NCI-H1105 (cell line): ENCODE measurements at places on chromosomes 5 and 9.

DNA sequence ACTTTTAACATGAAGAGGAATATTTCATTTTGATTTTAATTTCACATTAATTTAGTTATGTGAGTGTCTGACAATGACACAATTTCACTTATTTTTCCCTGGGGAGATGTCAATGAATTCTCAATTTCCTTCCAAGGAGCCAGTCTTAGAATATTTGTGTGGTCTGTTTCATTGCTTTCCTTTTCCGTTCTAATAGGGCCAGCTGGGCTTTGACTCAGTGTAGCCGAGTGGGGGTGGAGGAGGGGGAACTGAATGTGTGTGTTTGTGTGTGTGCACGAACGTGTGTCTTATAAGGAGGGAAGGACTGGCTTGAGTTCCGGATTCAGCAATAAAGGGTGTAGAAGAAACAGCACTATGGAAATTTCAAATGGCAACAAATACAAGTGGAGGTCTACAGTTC lies 100.0 kb downstream of the BASP1 start:
- no peak for DNase-seq

GRCh38 chr9:95580812-95581761 lies 64.3 kb upstream of the PTCH1 start:
- DNase-seq: no peak

DNA sequence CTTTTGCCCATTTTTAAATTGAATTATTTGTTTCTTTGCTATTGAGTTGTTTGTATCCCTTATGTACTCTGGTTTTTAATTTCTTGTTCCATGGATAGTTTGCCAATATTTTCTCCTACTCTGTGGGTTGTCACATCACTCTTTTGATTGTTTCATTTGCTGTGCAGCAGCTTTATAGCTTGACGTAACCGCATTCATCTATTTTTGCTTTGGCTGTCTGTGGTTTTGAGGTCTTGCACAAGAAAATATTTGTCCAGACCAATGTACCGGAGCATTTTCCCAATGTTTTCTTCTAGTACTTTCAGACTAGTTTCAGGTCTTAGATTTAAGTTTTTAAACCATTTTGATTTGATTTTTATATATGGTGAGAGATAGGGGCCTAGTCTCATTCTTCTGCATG lies 36.2 kb upstream of the ZNF366 start:
- DNase-seq: no peak

GRCh38 chr5:73862796-73863195 lies 236.8 kb downstream of the ARHGEF28 start:
- DNase-seq: no peak

- DNase-seq: no peak
Measured at GRCh38 chr5:174500636-174501035, 223.7 kb upstream of the MSX2 start.

GRCh38 chr5:94276751-94277150 lies 341.7 kb downstream of the KIAA0825 start:
- no peak for DNase-seq

- no peak for DNase-seq
Measured at GRCh38 chr9:124040935-124041816, 29.6 kb downstream of the LHX2 start.

DNA sequence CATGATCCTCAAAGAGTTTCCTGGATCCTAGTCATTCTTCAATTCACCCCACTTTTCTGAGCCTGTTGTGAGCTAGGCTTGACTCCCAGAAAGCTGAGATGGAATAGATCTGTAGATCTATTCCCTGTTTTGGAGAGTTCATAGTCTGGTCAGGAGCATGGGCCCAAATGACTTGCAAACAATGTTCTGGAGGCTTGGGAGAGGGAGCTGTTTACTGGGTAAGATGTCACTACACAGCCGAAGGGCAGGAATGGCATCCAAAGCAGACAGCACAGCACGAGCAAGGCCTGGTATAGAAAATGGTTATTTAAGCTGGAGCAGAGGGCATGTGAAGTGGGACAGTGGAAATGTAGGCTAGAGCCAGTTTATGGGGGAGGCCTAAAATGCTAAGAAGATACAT lies 152.5 kb upstream of the ALDH1B1 start:
- no peak for DNase-seq

GRCh38 chr5:159961176-159962160 lies 45.2 kb downstream of the ADRA1B start:
- DNase-seq: no peak

DNA sequence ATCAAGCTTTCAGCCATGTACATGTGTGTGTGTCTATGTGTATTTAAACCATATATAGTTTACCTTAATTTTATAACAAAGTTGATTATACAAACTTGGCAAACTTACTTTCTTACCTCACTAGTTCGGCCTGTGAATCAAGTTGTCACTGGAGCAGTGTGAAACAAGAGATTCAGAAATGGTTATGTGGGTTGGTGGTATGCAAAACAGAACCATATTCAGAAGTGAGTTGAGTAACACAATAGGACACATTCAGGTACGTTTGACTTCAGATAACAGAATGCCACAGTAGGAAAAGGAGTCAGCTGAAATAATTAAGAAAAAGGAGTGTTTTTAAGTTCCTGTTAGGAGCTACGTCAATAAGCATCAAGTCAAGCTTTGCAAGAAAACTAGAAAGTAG lies 21.5 kb downstream of the XPA start:
- DNase-seq: no peak

GRCh38 chr9:26054600-26055520 lies 376.6 kb upstream of the TUSC1 start:
- no peak for DNase-seq

DNA sequence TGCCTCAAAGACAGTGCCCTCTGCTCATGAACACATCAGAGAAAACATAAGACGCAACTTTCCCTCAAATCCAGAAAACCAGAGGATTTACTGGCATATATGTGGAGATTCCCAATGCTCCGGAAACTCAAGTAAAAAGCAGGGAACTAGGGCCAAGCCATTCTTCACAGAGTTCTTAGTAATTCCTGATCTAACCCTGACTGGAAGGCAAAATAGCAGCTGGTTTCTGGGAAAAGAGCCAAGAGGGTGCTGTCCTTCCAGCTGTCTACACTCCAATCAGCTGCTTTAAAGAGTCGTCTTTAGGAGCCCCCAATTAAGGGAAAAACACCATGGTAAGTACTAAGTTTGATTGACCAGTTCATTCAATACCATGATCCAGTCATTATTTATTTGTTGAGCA lies 49.6 kb downstream of the GNA14 start:
- peak; percentile 50 for DNase-seq

- no peak for DNase-seq
Measured at GRCh38 chr9:112572416-112572815, 85.8 kb downstream of the KIAA1958 start.

- no peak for DNase-seq
Measured at GRCh38 chr5:65663804-65664521, 39.1 kb downstream of the SHLD3 start.

DNA sequence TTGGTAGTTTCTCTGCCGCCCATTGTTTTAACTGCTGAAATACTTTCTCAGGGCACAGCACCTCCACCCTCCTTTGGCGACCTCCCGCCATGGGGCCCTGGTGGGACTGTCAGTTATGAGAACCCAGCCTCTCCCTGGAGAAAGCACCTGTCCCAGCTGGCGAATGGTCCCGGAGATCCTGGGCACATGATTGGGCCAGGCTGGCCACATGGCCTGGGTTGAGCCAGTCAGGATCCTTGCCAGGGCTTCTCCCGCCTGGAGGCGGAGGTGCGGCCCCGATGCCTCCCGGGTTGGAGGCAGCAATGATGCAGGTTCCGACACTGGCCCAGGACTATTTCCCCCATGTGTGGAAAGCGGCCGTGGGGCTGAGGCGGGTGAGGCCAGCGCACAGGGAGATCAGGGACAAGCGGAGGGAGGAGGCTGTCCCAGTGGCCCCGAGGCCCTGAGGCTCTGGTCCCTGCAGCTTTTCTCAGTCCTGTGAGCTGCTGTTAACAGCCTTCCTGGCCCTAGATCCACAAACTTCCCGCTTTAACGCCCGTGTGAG lies 13.6 kb downstream of the UNC5A start:
- DNase-seq: no peak

DNA sequence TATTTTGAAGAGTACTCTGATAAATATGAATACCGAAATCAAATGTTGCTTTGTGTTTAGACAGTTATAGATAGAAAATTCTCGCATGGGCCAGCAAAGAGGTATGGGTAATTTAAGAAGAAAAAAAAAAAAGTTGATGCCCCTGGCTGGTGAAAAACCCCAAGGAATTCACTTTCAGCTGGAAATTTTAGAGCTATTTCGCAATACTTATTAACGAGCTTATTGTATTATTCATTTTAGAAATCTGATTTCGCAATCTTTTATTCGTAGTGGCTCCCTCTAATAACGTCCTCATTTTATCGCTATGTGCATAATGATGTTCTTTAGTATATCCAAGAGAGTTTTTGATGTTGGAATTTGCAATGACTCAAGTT lies 18.5 kb upstream of the FER start:
- DNase-seq: no peak

- DNase-seq: no peak
Measured at GRCh38 chr5:113817683-113818082, 304.2 kb downstream of the YTHDC2 start.

- no peak for DNase-seq
Measured at GRCh38 chr5:138543730-138544104, 681 bp upstream of the ETF1 start.

- no peak for DNase-seq
Measured at GRCh38 chr9:114988962-114989599, 58.7 kb upstream of the TNFSF8 start.

- no peak for DNase-seq
Measured at GRCh38 chr5:98796197-98796972, 22.9 kb downstream of the RGMB start.

DNA sequence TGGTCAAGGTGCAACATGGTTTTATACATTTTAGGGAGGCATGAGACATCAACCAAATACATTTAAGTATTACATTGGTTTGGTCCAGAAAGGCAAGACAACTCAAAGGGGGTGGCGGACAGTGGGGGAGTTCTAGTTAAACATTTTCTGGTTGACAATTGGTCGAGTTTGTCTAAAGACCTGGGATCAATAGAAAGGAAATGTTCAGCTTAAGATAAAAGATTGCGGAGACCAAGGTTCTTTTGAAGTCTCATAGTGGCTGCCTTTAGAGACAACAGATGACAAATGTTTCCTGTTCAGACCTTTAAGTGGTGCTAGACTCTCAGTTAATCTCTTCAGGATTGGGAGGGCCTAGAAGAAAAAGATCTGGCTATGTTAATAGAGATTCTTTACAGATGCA lies 47.7 kb upstream of the TTC39B start:
- DNase-seq: no peak

GRCh38 chr5:125696762-125697161 lies 726.4 kb upstream of the GRAMD2B start:
- no peak for DNase-seq

DNA sequence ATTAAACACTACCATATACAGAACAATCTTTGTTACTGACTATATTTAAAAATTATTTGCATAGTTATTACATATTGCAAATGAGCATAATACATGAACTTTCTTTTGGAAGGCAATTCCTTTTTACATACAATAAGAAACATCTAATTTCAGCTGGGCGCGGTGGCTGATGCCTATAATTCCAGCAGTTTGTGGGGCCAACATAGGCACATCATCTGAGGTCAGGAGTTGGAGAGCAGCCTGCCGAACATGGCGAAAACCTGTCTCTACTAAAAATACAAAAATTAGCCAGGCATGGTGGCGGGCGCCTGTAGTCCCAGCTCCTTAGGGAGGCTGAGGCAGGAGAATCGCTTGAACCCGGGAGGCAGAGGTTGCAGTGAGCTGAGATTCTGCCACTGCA lies 36.4 kb upstream of the SIMC1 start:
- no peak for DNase-seq

GRCh38 chr9:72755836-72756235 lies 197.0 kb downstream of the ALDH1A1 start:
- no peak for DNase-seq

DNA sequence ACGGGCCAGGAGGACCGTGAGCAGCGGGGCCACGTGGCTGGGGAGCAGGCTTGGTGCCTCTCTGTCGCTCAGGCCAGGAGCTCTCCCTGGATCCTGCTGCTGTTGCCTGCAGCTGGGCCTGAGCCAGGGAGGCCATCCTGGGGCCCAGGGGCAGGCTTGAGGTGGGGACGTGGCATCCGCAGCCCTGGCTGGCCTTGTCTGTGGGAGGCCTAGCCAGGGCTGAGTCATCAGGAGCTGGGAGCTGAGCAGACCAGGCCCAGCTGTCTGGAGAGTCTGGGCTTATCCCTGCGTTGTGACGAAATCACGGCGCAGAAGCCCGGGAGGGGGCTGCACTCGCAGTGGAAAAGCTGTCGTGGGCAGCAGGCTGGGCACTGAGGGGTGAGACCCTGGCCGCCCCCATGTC lies 138.8 kb upstream of the COL5A1 start:
- no peak for DNase-seq

- no peak for DNase-seq
Measured at GRCh38 chr9:109781541-109782197, 1.7 kb downstream of the PALM2AKAP2 start.

- DNase-seq: no peak
Measured at GRCh38 chr5:98471458-98471857, 302.0 kb upstream of the RGMB start.

DNA sequence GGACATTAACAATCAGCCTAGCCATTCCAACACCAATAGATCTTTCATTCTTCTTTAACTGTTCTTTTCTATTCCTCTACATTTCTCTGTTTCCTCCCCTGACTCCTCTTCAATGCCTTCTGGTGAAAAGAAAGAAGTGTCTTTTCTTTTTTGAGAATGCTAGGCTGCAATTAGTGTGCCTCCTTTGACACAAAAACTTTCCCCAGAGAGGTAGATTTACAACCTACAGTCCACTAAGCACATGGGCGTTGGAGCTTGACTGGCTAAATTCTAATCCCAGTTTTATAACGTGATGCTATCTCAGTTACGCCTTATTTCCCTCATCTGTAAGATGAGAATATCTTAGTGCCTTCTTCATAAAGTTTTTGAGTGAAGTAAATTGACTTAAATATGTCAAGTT lies 16.9 kb upstream of the ANKRD55 start:
- DNase-seq: no peak

DNA sequence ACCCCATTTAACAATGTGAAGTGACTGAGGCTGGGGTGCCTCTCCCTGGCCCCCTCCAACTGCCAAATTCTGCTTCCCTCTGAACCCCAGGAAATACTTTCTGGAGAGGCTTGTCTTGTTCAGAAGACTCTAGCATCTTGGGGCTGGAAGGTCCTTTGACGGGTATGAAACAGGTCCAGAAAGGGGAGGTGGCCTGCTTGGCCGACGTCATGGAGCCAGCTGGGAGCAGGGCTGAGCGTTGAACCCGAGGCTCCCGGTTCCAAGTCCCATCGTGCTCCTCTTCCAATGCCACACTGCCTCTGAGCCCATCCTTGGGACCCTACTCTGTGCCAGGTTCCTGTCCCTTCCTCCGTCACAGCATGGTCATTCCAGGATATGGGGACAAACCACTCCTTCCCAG lies 46.9 kb downstream of the NDST1 start:
- no peak for DNase-seq

- no peak for DNase-seq
Measured at GRCh38 chr9:34291023-34291422, 38.0 kb downstream of the KIF24 start.

GRCh38 chr9:124774129-124774978 lies 2.6 kb upstream of the OLFML2A start:
- DNase-seq: peak; percentile 19

DNA sequence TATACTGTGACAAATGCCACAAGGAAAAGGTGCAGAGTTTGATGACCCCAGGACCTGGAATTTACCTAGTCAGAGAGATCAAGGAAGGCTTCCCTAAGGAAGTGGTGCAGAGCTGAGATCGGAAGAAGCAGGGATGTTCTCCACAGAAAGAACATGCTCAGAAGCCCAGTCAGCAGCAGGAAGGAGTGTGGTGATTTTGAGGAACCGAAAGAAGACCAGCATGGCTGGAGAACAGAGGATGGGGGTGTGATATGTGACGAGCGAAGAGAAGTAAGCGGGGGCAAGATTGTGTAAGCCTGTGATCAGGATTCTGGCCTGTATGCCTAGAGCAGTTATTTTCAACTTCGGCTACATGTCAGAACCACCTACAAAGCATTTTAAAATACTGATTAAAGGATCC lies 18.7 kb upstream of the PIK3R1 start:
- no peak for DNase-seq
